Activated CD8-positive, alpha-beta T cell treated with anti-CD3 and anti-CD28 coated beads, Interleukin-2, amount 10 ng/mL, durations not matched to agents 7 days and 5 days (primary cell): ENCODE measurements at places on chromosomes 4 and X.

DNA sequence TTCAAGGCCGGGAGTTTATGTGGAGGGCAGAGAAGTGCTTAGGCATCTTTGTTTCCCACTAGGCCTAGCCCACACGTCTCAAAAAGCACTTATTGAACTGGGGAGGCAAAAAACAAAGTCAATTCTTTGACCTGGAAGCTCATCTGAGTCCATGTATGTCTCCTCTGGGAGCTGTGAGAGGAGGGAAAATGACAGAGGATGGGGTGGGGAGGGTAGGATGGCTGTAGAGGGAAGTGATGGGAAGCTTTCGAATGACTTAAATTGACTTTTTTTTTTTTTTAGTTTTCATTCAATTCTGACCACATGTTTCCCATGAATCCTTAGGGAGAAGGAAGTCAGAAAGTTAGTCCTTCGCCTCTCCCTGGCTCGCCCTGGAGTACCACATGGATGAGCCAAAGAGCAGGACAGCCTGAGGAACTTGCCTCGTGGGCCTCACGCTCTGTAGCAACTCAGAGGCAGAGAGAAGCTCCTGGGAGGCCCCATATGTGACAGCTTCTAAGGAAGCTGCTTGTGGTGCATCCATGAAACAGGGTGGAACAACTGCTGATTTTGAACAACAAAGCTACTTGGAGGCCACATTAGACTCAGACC is 45.0 kb downstream of the NHSL2 start:
- DNase-seq: no peak

- no peak for DNase-seq
Observed at GRCh38 chr4:183763990-183764754, 105.1 kb downstream of the TRAPPC11 start.

DNA sequence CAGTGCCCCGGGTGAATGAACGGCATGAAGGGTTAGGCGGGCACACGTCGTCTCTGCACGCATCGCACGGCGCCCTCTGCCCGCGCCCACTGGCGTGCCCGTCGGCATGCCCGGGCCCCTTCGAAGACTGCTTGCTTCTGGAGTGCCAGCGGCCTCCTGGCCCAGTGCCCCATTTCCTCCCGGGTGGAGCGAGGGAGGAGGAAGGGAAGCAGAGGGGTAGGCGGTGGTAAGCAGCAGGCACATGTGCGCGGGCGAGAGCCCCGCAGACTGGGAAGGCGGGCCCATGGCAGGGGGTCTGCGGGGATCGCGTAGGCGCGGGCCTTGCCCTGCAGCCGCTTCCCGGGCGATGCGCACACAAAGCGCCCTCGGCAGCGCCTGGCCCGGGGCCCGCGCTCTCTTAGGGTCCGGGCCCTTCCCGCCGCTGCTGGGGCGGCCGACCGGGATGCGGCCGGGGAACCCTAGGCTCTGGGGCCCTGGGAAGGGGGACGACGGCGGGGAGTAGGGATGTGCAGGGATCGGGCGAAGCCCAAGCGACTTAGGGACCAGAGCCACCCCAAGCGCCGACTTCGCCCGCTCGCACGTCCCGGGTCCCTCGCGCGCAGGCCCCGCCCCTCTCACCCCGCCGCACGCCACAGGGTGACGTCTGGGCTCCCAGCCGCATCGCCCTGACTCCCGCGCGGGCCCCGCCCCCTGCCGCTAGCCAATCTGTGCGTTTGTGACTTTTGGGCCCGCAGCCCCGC is 866 bp upstream of the EMD start:
- no peak for DNase-seq

GRCh38 chr4:3874028-3874415 is 107.8 kb downstream of the ADRA2C start:
- no peak for DNase-seq

DNA sequence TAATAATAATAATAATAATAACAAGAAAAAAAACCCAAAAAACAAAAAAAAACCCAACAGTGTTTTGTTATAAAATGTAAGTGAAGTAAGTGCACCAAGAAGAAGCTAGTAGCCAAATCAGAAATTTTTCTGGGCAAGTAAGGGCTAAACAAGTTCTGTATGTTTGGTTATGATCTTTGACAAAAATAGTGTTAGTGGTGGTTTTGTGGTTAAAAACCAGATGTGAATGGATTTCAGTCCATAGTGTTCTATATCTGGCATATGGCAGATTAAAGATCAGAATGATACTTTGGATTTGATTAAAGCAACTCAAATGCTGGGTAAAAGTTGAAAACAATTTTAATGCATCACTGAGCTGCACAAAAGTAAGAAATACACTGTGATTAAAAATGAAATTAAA is 116.5 kb upstream of the NDST4 start:
- no peak for DNase-seq

DNA sequence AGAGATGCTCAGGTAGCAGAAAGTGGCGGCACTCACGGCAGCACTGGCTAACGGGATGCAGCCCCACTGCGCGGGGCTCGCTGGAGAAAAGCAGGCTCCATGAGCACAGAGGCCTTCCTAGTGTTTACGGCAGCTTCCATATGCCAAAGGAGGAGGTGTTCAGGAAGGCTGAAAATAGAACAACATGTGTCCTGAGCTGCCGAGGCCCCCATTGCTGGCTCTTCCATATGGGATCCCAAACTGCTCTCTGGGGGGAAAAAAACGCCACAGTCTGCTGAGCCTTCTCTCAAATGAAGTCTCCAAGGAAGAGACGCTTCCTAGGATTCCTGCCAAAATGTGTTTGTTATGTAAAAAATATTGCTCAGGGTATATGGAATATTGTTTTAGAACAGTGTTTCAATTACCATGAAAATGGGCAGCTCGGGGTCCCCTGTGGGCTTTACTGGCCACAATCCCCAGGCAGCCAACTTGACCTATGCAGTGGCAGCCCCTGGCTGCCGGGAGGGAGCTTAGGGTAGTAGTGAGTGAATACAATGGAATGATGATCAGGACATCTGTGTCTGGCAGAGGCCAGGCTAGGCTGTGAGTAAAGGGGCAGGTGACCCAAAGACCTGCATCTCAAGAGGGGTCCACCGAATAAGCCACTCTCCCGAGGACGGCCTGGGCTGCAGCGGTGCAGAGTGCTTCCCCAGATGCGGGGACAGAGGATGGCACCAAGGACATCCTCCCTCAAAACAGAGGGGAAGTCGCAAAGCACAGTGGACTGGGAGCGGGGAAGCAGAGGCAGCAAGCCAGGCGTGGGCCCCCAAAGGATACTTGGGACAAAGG is 170.1 kb downstream of the AFAP1 start:
- DNase-seq: no peak

- no peak for DNase-seq
Observed at GRCh38 chr4:128384765-128385598, 97.4 kb upstream of the PGRMC2 start.

DNA sequence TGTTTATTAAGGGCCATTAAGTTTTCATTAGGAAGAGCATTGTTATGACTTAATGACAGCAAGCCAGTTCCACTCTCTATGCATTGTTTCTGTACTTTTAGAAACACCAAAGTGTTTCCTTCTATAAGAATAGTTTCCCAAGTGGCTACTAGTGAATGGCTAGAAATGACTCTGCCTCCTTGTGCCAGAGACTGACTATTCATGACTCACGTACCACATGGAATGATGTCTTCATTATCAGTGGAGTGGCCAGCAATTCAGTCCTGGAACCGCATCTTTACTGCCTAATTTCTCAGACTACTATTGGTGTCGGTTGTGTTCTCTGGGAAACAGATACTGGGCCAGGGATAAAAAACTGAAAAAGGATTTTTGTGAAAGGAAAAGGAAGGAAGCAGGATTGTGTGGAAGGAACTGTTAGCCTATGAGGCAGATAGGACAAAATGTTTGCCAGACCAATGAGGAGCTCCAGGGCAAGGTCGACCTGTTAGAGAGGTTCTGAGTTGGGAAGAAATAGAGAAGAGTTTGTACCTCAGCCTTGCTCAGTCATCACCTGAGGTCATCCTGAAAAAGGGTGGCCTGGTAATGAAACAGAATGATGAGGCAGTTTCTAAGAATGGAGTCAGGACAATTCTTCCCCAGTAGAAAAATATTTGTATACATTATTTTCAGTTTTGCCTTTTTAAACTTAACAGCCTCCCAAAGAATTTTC is 218.6 kb downstream of the SPCS3 start:
- no peak for DNase-seq

DNA sequence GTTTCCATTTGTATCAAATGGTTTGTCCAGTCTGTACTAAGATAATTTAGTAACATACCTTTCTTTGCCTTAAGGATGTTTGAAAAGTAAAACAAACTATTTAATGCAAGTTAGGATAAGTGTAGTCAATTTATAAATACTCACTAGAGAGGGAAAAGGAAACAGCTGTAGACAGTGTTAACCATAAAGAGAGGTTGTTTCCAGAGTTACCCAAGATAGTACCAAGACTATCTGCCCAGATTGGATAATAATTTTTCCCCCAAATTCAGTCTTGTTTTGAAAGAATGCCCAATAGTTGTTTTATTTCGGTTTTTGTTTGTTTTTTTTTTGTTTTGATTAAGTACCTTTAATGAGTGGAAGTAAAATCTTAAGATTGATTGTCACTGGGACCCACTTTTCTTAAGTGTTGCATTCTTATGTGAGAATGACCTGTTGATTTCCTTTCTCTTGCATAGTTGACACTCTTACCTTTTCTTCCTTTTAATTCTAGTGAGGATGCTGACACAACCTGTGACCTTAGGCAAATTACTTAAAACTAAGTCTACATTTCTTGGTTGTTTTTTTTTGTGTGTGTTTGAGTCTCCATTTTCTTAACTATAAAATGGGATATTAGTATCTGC is 12.8 kb downstream of the AFF1 start:
- DNase-seq: no peak
